ENCODE measurements at places on chromosomes 4 and X. TPM values are rescaled to one million over a fixed set of nuclear protein-coding genes. Genes with fewer than 3 reads are reported as not detected.
A peak's percentile ranks its signal among the peaks of the same experiment; 100 is the strongest.

The EDA2R gene
- 2.6 TPM for total RNA-seq

- peaks cover 1% of the 10 kb centered on the region for H3K4me1 ChIP-seq
- H3K36me3 ChIP-seq: no peaks in the 10 kb centered on the region
- no peaks in the 10 kb centered on the region for H3K27me3 ChIP-seq
- no peak for DNase-seq
These were observed 54.4 kb downstream of the KLHL13 start for GRCh38 chrX:118062048-118062789.

GRCh38 chr4:108988464-108989195 is 225.8 kb upstream of the ETNPPL start:
- no peak for DNase-seq
- no peak overlapping the region for H3K27ac ChIP-seq
- H3K4me3 ChIP-seq: no peak overlapping the region
- H3K27me3 ChIP-seq: no peaks in the 10 kb centered on the region
- H3K4me1 ChIP-seq: peaks cover under 1% of the 10 kb centered on the region

GRCh38 chr4:159250751-159251325 is 148.0 kb downstream of the RAPGEF2 start:
- peaks cover 4% of the 10 kb centered on the region for H3K36me3 ChIP-seq
- H3K4me3 ChIP-seq: no peak overlapping the region
- no peak for DNase-seq
- H3K27ac ChIP-seq: no peak overlapping the region
- peaks cover 4% of the 10 kb centered on the region for H3K4me1 ChIP-seq
- H3K27me3 ChIP-seq: no peaks in the 10 kb centered on the region

DNA sequence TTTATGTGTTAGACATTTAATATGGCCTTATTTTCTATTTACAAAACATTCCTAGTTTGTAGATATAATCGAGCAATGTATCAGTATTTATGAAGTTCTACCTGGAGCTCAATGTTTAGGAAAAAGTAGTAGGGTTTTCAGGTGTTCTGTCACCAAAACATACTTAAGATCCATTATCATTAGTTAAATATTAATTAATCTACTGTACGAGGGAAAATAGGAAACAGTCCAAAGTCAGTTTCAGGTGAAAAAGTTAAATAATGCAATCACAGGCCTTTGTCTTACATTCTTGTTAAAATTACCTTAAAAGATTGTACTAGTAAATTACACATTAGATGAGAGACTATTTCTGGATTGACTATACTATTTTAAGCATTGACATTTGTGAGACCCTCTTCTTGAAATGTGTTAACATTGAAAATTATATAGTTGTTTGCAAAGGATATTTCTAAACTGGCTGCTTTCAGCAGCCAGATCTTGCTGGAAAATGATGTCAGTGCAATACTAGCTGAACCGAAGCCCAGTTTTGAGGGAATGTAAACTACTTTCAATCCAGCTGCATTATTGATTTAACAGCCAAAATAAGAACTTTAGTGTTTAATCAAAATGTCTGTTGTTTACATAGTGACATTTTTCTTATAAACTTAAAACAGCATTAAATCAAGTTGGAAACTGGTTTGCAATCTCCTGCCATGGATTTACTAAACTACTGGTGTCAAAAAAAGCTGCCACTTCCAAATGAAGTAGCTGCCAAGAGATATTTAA is 19.3 kb downstream of the GUCY1B1 start:
- no peak for DNase-seq
- H3K27me3 ChIP-seq: peaks cover 7% of the 10 kb centered on the region
- no peak overlapping the region for H3K27ac ChIP-seq

The ABLIM2 gene
- total RNA-seq: 1.7 TPM

- H3K27ac ChIP-seq: no peak overlapping the region
- DNase-seq: no peak
- H3K4me3 ChIP-seq: no peak overlapping the region
- H3K36me3 ChIP-seq: no peaks in the 10 kb centered on the region
- H3K27me3 ChIP-seq: no peaks in the 10 kb centered on the region
- H3K4me1 ChIP-seq: no peaks in the 10 kb centered on the region
These were observed 856.6 kb downstream of the CENPC start for GRCh38 chr4:66688674-66689073.

The PGAM4 gene
- not detected for total RNA-seq

- H3K4me1 ChIP-seq: no peaks in the 10 kb centered on the region
- H3K27ac ChIP-seq: no peak overlapping the region
- H3K27me3 ChIP-seq: no peaks in the 10 kb centered on the region
- peaks cover 16% of the 10 kb centered on the region for H3K36me3 ChIP-seq
- no peak for DNase-seq
- no peak overlapping the region for H3K4me3 ChIP-seq
These were observed 14.7 kb downstream of the NFXL1 start for GRCh38 chr4:47899639-47900038.

DNA sequence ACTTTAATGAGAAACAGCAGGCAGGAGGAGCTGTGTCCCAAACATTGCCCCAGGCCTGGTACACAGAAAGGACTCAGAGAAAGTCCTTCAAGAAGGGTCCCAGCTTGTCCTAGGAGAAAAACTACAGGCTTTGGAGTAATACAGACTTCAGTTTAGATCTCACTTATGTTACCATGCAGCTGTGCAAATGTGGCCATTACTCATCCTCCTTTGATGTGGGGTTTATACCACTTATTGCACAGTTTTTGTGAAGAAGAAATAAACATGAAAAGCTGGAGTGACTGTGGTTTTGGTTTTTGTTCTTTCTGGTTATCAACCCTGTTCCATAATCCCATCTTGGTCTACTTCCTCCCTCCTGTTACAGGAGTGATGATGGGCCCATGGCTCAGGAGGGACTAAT is 8.1 kb upstream of the CYTL1 start:
- no peaks in the 10 kb centered on the region for H3K27me3 ChIP-seq
- no peak overlapping the region for H3K27ac ChIP-seq
- no peaks in the 10 kb centered on the region for H3K36me3 ChIP-seq
- no peak overlapping the region for H3K4me3 ChIP-seq
- DNase-seq: no peak

GRCh38 chr4:66949419-66949818 is 595.9 kb downstream of the CENPC start:
- no peaks in the 10 kb centered on the region for H3K27me3 ChIP-seq
- no peak overlapping the region for H3K27ac ChIP-seq
- no peak for DNase-seq
- H3K36me3 ChIP-seq: no peaks in the 10 kb centered on the region

GRCh38 chr4:784401-785331 is 41.3 kb downstream of the CPLX1 start:
- H3K4me3 ChIP-seq: no peak overlapping the region
- peaks cover 24% of the 10 kb centered on the region for H3K27me3 ChIP-seq
- H3K27ac ChIP-seq: peak overlapping the region; percentile 48
- no peak for DNase-seq
- peaks cover 30% of the 10 kb centered on the region for H3K4me1 ChIP-seq
- peaks cover 4% of the 10 kb centered on the region for H3K36me3 ChIP-seq

GRCh38 chr4:110518889-110519490 is 43.0 kb downstream of the ENPEP start:
- no peak overlapping the region for H3K4me3 ChIP-seq
- H3K27ac ChIP-seq: no peak overlapping the region
- H3K27me3 ChIP-seq: peaks cover 15% of the 10 kb centered on the region
- H3K36me3 ChIP-seq: no peaks in the 10 kb centered on the region
- no peak for DNase-seq

All from activated naive CD8-positive, alpha-beta T cell treated with anti-CD3 and anti-CD28 coated beads, Interleukin-2, amount 10 ng/mL, durations not matched to agents 7 days and 5 days (primary cell).